NCI-H2029 (cell line): ENCODE measurements at places on chromosomes 11 and 22.
A peak's percentile ranks its signal among the peaks of the same experiment; 100 is the strongest.

DNA sequence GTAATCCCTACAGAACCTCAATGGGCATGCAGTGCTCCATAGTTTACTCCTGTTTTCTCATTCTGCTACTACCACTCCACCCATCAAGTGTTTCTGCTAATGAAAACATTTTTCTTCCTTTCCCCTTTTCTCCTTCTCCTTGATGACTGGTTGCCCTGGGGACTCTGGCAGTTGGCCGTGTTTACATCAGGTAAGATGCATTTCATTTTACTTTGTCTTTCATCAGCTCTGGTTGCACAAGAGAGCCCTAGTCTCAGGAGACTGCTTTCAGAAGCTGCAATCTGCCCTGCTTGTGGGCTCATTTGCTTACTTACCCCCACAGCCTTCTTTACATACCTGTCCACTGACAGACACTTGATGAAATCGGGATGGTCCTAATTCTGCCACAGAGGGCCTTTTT, 19.6 kb upstream of the LIMK2 start:
- no peak for DNase-seq

- no peak for DNase-seq
These were observed 43.7 kb downstream of the WNT11 start for GRCh38 chr11:76162336-76163288.

DNA sequence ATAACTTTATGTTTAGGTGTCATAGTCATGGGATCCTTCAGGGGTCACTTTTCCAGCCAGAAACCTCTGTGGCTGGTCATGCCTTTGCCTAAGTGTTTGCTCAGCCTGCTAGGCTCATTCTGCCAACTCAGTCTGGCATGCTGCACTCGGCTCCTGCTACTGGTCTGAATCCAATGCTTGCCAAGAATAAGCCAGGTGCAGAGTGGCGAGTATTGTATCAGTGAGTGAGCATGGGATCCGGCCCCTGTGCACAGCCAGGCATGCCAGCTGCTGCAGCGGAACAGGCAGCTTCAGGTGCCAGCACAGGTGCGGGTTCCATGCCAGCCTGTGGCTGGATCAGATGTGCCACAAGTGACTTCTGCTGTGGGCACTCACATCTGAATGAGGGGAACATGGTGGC, 1269.3 kb upstream of the CNTN5 start:
- DNase-seq, result peak; percentile 60

DNA sequence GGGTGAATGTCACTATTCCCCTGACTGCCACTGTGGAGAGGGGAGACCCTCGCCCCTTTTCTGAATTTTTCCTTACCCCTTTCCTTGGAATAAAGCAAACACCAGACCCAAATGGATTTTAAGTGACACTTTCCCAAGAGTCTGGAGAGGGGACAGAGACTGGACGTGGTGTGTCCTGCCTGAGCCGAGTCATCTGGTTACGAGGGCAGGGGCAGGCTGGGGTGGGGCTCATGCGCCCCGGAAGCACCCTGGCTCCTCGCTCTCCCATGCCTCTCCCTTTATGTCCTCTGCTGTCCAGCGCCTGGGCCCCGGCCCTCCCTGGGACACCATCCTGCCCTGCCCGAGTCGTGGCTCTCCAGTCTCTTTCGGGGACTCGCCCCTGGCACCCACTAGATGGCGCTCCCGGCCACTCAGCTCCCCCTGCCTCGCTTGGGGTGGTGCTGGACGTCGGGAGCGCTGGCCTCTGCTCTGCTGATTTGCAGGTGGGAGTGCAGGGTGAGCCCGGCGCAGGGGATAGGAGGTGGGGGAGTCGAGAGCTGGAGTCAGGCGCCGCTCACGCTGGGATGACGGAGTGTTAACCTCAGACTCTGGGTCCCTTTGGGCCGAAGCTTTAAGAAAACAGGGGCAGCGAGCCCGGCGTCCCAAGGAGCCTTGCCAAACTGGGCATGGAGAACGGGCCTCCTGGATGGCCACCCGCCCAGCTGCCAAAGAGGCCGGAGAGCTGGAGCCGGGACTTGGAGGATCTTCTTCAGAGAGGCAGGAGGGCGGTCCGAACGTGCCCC, 89.8 kb downstream of the RPS6KA4 start:
- no peak for DNase-seq

- no peak for DNase-seq
These were observed 2082.1 kb upstream of the RAG2 start for GRCh38 chr11:38680166-38680565.

DNA sequence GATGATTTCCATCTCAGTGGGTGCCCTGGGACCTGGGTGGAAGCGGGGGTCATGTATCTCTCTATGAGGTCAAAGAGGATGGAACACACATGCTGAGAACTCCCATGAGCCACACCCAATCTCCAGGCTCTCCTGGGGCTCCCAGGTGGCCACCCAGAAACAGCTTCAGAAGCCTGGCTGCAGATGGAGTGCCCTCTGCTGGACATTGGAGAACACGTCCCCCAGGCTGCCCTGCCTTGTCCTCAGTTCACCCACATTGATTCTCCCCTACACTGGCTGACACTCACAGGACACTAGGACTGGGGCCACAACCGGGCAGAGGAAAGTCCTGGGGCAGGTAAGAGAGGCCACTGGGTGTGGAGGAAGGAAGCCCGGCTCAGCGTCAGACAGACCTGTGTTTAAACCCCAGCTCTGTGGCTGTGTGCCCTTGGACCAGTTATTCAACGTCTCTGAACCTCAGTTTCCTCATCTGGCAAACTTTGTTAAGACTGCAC, 4.5 kb upstream of the NOL12 start:
- DNase-seq, result peak; percentile 38

GRCh38 chr11:74069146-74070046, 60.5 kb upstream of the UCP3 start:
- DNase-seq, result peak; percentile 57

- peak; percentile 18 for DNase-seq
These were observed 113.6 kb upstream of the ANO5 start for GRCh38 chr11:22079133-22079872.

GRCh38 chr11:76241243-76242000, 35.1 kb upstream of the WNT11 start:
- no peak for DNase-seq

DNA sequence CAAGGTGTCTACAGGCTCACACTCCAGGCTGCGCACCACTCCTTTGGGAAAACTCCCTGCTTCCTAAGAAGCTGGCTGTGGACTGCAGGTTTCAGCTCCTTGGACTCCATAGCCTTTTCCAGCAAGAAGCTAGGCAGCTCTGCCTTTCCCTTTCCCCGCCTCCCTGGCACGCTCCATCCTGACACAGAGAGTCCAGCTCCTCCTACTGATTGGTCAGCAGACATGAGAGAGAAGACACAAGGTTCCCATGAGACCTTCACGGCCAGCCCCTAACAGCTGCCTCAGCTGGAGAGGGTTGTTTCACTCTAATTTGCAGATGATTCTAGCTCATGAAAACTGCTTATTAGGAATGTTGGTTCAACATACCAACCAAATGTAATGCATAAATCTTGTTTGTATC, 27.6 kb downstream of the TENM4 start:
- peak; percentile 33 for DNase-seq

DNA sequence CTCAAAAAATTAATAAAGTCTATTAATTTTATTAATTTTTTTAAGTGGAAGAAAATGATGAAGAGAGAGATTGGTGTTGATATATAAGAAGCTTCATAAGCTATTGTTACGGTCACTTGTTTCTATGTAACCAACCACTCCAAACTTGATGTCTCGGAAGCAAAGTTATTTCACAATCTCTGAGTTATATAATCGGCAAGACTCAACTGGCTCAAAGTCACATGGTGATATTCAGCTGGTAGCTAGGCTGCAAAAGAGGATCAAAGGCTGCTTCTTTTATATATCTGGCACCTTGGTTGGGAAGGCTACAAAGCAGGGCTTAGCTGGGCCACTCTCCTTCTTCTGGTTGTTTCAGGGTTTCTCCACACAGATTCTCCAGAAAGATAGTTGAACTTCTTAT, 245.1 kb upstream of the ARHGAP42 start:
- DNase-seq, result no peak

DNA sequence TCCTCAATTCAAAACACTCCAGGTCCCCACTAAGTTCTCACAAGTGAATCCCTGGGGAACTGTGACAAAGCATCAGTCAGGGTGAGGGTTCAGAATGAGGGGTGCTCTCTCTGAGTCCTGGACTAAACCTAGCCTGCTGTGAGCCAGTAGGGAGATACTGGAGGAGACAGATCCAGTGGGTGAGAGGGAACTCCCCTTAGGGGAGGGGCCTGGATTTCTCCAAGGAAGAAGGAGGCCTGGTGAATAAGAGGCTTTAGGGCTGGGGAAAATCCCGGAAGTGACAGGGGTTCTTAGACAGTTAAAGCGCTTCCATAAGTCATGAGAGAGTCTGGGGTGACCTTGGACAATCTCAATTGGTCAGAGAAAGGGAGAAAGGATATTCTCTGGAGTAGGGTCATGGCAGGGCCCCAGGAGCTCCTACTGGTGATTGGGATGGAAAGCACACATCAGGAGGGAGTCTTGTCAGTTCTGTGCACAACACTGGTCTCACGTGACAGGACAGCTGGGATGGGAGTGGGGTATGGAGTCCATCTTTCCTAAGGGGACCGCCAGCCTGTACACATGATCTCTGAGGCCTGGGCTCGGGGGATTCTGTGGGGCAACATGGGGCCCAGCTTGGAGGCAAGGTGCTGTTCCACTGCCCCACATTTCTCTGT, 1.5 kb downstream of the TBC1D10A start:
- DNase-seq, result no peak

DNA sequence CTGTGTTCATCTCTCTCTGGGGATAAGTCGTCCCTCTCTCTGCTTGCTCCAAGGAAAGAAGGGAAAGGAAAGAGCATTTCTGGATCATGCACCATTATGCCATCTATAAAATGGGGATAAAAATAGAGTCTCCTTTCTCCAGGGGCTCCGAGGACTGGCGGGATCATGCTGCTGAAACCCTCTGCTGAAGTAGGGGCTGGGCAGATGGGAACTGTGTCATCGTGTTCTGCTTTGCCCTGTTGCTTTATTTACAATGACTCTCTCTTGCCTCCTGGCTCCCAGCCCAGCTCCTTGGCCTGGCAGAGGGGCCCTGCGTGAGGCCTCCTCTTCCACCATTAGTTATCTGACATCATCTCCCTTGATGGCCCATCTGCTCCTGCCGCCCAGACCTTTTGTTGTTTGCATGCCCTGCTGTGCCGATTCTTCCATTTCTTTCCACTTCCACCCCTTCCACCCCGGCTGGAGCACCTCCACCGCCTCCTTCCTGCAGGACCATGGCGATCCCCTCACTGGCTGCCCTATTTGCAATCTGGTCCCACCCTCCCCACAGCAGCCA, 200.9 kb downstream of the MYO18B start:
- peak; percentile 91 for DNase-seq

DNA sequence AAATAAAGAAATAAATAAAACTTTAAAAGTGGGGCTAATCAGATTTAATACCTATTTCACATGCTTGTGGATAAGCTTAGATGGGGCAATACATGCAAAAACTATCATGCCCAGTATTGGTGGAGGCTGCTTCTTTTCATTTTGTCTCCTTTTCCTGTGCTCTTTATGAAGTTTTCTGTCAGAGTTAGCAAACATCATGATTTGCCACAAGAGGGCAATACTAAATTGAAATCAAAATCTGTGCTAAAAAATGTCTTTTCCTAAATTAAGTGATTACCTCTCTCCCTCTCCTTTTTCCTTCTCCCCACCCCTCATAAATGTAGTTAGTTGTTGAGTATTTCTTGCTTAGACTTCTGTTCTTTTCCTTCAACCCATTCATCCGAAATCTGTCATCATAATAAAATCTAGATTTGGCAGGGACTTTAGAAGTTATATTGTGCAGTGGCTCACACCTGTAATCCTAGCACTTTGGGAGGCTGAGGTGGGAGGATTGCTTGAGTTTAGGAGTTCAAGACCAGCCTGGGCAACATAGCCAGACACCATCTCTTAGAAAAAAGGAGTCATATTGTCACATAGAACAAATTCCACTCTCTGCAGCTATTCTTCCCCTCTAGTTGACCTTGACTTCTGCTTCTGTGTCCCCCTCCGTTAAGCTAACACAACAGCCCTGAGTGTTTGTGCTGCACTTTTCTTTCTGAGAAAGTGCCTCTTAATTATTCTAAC, 4.7 kb upstream of the ARHGAP42 start:
- DNase-seq, result no peak

DNA sequence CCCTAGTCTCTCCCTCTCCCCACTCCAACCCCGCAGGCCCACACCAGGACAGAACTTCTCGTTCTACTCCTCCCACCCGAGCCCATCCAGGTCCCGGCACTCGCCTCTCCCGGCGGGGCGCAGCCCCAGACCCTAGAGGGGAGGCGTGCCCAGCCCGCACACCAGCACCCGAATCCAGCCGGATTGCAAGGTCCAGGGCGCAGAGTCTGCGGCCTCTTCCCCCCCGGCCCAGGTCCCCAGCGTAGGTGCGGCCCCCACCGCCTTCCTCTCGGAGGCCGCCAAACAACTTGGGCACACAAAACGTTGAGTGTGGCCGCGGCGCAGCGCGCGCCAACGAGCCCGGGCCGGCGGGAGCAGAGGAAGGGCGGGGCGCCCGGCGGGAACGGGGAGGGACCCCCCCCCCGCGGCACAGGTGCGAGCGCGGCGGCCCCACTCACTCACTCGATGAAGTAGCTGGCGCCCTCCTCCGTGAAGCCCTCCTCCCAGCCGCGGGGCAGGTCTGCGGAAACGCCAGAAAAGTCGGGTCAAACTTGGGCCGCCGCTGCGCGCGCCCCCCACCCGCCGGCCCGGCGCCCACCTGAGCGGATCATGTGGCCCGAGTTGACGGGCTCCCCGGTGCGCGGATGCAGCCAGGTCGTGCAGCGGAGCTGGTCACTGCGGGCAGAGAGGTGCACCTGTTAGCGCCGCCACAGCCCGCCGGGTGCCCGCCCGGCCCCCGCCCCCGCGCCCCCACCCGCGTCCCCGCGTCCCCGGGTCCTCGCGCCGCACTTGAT, 480 bp downstream of the PLEKHA7 start:
- peak; percentile 40 for DNase-seq

DNA sequence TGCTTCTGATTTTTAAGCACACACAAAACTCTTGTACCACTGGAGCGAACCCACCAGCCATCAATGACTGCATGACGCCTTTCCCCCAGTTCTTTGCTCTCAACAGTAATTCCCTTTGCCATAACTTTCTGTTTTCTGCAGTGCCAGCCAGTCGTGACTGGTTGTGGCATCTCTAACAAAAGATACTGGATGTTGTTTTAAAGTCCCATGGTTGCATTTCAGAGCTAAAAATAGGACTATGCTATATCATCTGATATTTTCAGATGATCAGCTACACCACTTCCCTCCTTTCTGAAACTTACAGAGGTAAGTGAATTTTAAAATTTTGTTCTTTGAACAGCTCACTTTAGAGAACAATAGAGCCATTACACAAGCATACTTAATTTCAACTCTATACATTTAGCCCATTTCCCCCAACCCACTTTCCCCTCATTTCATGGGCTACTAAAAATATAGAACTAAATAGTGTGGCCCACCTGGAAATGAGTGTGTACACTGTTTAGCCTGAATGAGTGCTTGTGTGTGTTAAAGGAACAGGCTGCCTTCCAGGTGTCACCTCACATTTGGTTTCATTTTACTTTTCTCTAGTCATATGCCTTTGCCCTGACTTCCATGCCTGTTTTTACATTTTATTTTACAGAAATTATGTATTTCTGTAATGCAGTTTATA, 136.9 kb upstream of the ZC3H12C start:
- peak; percentile 2 for DNase-seq

- DNase-seq, result no peak
These were observed 38.8 kb downstream of the TXN2 start for GRCh38 chr22:36442506-36443197.

- DNase-seq, result no peak
These were observed 15.8 kb downstream of the P2RY2 start for GRCh38 chr11:73233692-73234470.
